ENCODE measurements at places on chromosomes 2 and 18.

- DNase-seq = no peak
These were observed 33.3 kb downstream of the RPIA start for GRCh38 chr2:88724643-88725332.

GRCh38 chr2:98127229-98127989 lies 40.4 kb downstream of the VWA3B start:
- no peak for DNase-seq

GRCh38 chr18:3827236-3827845 lies 377.4 kb downstream of the TGIF1 start:
- no peak for DNase-seq

DNA sequence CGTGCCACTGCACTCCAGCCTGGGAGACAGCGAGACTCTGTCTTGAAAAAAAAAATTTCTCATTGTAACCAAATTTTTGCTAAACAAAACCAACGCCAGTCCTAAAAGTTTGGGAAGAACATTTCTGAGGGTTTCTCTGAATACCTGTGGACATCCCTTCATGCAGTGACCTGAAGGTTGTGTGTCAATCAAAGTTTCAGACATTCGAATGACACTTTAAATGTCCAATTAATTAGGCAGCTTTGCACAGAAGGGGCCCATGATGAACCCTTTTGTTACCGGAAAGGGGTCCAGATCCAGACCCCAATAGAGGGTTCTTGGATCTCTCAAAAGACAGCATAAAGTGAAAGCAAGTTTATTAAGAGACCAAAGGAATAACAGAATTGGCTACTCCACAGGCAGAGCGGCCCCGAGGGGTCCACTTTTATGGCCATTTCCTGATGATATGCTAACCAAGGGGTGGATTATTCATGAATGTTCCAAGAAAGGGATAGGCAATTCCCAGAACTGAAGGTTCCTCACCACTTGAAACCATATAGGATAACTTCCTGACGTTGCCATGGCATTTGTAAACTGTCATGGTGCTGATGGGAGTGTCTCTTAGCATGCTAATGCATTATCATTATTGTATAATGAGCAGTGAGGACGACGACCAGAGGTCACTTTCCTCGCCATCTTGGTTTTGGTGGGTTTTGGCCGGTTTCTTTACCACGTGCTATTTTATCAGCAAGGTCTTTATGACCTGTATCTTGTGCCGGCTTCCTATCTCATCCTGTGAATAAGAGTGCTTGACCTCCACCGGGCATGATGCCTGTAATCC lies 27.5 kb upstream of the HPCAL1 start:
- no peak for DNase-seq

- peak; percentile 35 for DNase-seq
These were observed 117.3 kb downstream of the GALR1 start for GRCh38 chr18:77366720-77367641.

DNA sequence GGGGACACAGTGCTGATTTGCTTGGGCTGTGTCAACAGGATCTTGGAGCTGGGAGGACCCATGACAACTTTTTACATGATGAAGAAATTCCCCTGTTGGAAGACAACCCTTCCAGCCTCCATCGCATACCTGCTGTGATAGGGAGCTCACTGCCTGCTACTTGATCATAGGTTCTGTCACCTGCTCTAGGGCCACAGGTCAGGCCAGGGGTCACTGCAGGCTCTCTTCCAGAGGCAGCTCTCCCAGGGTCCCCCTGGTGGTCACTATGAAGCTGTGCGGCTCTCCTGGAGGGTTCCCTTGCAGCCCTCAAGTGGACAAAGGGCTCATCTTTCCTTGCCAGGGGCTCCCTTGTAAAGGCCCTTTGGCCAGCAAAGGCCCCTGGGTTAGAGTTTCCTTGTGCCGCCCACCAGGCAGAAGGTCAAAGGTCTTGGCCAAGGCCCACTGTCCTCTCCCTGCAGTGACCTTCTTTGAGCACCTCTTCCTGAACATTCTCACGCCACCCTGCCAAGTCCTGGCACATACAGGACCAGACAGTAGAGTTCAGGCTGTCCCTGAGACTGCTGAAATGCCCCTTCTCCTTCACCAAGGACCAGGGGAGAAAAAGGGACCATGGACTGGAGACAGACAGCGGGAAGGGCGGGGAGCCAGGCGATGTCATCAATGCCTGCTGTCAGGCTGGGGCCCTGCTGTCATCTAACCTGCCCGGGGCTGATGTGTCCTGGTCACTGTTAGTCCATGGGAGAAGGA lies 345.1 kb downstream of the DYSF start:
- no peak for DNase-seq

- DNase-seq = no peak
These were observed 58.4 kb upstream of the GREB1L start for GRCh38 chr18:21183670-21184069.
